ENCODE measurements at places on chromosomes 6 and 20. TPM values are rescaled to one million over a fixed set of nuclear protein-coding genes. Genes with fewer than 3 reads are reported as not detected.

GRCh38 chr6:119612176-119612891, 262.8 kb upstream of the MAN1A1 start:
- no peaks in the 10 kb centered on the region for H3K4me1 ChIP-seq
- DNase-seq: no peak
- H3K36me3 ChIP-seq: no peaks in the 10 kb centered on the region

GRCh38 chr20:11130554-11131166, 456.9 kb upstream of the JAG1 start:
- no peak for DNase-seq
- H3K4me1 ChIP-seq: no peaks in the 10 kb centered on the region
- no peaks in the 10 kb centered on the region for H3K27me3 ChIP-seq
- H3K36me3 ChIP-seq: no peaks in the 10 kb centered on the region

Gene OR2H2
- total RNA-seq: not detected

GRCh38 chr20:58405504-58406291, 16.7 kb downstream of the VAPB start:
- no peak for DNase-seq
- peaks cover 36% of the 10 kb centered on the region for H3K4me1 ChIP-seq
- H3K4me3 ChIP-seq: no peak overlapping the region
- H3K27ac ChIP-seq: no peak overlapping the region

DNA sequence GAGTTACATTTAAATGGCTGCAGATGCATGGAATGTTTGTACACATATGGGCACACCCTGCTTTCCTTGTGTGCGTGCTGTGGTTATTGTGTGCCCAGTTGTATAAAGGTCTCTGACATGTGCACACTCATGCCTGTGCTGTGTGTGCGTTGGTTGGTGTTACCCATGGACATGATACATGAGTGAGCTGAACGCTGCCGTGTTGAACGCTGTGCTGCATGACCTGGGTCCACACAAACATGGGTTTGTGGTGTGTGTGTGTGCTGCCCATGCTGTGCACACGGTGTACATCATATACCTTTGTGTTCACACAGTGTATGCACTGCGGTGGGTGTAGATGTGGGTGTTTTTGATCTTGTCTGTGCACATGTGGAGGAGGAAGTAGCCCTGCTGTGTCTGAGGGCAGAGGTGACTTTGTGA, 54.4 kb downstream of the TOX2 start:
- H3K36me3 ChIP-seq: no peaks in the 10 kb centered on the region
- no peak overlapping the region for H3K4me3 ChIP-seq
- no peaks in the 10 kb centered on the region for H3K27me3 ChIP-seq
- no peak for DNase-seq
- H3K4me1 ChIP-seq: peaks cover 11% of the 10 kb centered on the region

DNA sequence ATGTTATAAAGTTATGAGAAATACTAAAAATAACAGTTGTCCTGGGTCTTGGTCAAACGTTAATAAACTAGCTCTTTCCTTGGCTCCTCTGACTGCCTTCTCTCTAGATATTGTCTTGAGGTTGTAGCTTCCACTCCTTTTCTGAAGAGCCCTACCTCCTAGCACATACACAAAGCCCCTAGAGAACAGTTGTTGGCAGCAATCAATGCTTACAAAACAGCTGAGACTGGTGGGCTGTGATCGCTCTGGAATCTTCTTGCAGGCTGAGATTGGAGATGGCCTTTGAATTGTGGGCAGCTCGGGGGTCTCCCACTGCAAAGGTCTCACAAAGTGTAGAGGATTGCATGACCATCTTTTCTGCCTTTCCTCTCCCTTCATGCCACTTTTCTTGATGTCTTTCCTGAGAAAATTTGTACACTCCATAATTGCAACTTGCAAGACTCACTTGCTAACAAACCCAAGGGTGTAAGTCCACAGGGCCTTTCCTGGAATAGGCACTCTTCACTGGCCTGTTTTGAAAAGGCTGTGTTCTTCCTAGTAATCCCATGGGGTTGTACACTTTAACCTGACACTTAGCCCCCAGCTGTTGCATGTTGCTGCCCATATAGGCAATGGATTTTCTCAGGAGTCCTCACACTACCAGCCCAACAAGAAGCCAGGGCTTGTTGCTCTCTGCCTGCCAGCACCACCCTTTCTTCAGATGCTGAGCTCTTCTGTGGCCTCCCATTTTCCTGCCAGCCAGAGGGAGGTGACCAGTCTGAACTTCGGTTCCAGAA, 99.9 kb downstream of the TCP11 start:
- no peak overlapping the region for H3K27ac ChIP-seq
- no peaks in the 10 kb centered on the region for H3K27me3 ChIP-seq
- no peaks in the 10 kb centered on the region for H3K4me1 ChIP-seq

DNA sequence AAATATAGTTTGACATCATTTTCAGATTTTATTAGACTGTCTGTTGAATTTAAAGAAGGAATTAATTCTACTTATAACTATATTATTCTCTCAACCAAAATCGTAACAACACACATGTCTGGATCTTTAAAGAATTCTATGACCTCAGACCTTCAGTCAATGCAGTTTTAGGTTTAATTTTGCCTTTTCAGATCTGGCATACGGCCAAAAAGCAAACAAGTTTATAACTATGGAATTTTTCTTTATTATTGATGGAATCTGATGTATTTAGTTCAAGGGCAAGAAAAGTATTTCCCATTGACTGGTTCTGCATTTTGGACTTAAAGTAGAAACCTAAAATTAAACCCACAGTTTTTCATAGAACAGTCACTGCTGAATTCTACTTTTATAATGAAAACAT, 233.4 kb downstream of the EYA4 start:
- H3K36me3 ChIP-seq: no peaks in the 10 kb centered on the region
- H3K4me3 ChIP-seq: no peak overlapping the region
- H3K27me3 ChIP-seq: no peaks in the 10 kb centered on the region
- no peak for DNase-seq

Gene STK4
- 375 TPM for total RNA-seq

DNA sequence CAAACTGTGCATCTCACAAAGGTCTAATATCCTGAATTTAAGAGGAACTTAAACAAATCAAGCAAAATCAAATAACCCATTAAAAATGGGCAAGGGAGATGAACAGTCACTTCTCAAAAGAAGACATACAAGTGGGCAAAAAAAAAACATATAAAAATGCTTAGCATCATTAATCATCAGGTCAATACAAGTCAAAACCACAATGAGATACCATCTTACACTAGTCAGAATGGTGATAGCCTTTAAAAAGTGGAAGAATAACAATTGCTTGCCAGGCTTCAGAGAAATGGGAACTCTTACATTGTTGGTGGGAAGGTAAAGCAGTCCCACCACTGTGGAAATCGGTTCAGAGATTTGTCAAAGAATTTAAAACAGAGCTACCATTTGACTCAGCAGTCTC, 646.7 kb upstream of the PTCHD4 start:
- H3K27me3 ChIP-seq: no peaks in the 10 kb centered on the region
- H3K36me3 ChIP-seq: no peaks in the 10 kb centered on the region
- no peak for DNase-seq
- no peaks in the 10 kb centered on the region for H3K4me1 ChIP-seq
- H3K4me3 ChIP-seq: no peak overlapping the region
- no peak overlapping the region for H3K27ac ChIP-seq

Gene HCK
- total RNA-seq: not detected

GRCh38 chr20:1823450-1823844, 71.8 kb upstream of the SIRPA start:
- no peak overlapping the region for H3K27ac ChIP-seq
- no peak for DNase-seq
- no peaks in the 10 kb centered on the region for H3K36me3 ChIP-seq

Gene SDC4
- total RNA-seq: 8.2 TPM

- H3K4me1 ChIP-seq: no peaks in the 10 kb centered on the region
- H3K27me3 ChIP-seq: no peaks in the 10 kb centered on the region
- no peak overlapping the region for H3K27ac ChIP-seq
- H3K4me3 ChIP-seq: no peak overlapping the region
Observed at GRCh38 chr6:40713002-40713719, 126.0 kb upstream of the LRFN2 start.

GRCh38 chr6:167448378-167448777, 123.5 kb downstream of the TTLL2 start:
- no peak overlapping the region for H3K4me3 ChIP-seq
- no peaks in the 10 kb centered on the region for H3K27me3 ChIP-seq
- H3K4me1 ChIP-seq: no peaks in the 10 kb centered on the region
- no peak overlapping the region for H3K27ac ChIP-seq
- H3K36me3 ChIP-seq: no peaks in the 10 kb centered on the region

Gene DNMT3B
- 0.47 TPM for total RNA-seq

Gene RPN2
- total RNA-seq: 101 TPM

GRCh38 chr6:101799531-101799930, 406.0 kb downstream of the GRIK2 start:
- no peak overlapping the region for H3K27ac ChIP-seq
- no peaks in the 10 kb centered on the region for H3K27me3 ChIP-seq
- H3K4me3 ChIP-seq: no peak overlapping the region

Data from CD4-positive, CD25-positive, alpha-beta regulatory T cell (primary cell).